ENCODE measurements at places on chromosomes 3 and 15.

DNA sequence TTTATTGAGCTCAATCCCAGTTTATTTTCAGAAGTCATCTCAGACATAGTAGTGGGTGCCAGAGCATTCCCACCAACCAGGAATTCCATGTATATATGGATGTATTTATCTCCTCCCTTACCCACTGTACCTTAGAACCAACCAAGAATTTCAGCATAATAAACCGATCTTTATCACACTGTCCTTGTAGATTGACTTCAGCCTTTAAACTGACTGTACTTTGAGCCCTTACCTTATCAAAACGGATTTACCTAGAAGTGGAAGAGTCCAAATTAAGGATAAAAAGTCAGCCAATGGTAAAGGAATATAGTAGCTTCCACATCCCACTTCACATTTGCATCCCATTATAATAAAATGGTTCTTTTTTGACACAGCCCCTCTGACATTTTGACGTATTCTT lies 37.9 kb downstream of the GATM start:
- DNase-seq = no peak

- DNase-seq = no peak
Measured at GRCh38 chr3:101689286-101689685, 2.8 kb upstream of the RPL24 start.

GRCh38 chr15:76963596-76963995 lies 31.3 kb upstream of the PSTPIP1 start:
- peak; percentile 45 for DNase-seq

DNA sequence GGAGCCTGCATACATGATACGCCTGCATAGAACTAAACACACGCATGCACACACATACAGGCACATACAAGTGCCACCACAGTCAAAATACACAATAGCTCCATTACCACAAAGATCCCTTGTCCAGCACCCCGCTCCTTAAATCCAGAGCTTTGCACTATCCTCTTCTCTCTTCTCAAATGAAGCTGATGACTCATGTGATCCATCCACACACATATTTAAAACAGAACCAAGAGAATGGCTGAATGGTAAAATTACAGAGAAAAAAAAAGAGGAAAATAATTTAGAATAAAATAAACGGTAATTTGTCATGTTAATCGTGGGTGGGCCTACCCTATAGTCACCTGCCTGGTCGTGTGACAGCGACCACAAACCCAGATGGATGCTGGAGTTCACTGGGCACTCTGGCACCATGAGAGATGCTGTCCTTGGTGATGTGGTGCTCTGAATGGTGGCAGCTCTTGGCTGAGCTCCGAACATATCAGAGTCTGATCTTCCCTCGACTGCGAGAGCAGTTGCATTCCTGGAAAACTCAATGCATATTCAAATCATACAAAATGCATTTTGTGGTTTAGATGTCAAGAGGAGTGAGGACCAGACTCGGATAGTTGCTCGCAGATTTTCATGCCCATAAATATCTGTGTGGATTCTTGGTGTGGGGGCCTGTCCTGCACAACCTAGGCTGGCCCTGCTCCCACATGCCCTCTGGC lies 8.9 kb downstream of the IQSEC1 start:
- DNase-seq = no peak

DNA sequence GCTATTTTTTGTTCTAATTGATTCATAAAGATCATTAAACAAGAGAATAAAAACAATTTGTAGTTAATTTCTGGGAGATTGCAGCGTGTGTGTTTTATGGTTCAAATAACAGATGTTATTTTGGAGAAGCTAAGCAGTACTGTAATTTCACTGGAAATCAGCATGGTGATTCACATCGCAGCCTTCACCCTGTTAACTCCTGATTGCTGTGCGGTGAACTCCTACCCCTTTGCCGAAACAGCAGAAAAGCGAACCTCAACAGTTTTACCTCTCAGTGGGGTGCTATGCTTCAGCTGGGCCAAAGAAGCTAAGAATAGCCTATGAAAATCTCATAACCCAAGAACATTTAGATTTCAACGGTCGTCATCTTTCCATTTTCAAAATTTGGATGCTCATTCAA lies 441.5 kb upstream of the RARB start:
- no peak for DNase-seq

DNA sequence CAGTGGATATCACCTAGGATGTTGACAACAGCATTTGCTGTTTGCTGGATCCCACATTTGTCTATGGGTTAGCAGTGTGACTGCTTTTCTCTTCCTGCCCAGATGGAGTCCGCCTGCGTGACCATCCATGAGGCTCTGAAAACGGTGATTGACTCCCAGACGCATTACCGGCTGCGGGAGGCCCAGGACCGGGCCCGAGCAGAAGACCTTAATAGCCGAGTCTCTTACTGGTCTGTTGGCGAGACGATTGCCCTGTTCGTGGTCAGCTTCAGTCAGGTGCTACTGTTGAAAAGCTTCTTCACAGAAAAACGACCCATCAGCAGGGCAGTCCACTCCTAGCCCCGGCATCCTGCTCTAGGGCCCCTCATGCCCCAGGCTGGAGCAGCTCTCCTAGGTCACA lies 11.0 kb downstream of the TMED3 start:
- DNase-seq = no peak

DNA sequence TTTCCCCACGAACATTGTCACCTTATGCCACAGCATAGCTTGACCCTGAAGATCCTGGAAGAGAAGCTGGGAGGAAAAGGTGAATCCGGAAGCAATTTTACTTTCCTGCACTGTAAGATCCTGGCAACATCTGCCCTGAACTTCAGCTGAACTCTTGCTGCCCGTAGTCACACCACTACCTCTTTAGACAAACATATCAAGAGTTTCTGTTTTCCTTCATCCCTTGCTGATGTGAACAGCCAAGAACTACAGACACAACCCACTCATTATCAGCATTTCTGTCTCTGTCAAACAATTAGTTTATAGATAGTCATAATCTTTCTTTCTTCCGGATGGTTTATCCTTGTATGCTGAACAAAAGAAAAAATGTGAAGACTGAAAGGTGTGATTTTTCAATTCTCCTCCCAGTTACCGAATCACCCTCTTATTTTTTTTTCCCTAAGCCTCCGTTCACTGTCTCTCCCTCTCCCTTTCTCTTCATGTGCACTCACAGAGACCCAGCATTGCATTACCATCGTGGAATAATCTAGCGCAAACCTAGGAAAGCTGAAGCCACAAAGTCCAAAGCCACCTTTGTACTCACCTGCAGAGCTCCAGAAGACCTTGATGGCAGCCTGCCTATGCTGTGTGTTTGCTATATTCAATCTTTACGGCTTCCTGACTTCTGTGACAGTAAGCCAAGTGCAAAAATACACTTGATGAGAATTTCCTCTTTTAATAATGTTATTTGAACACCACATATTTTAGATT lies 229.2 kb downstream of the CDIN1 start:
- no peak for DNase-seq

DNA sequence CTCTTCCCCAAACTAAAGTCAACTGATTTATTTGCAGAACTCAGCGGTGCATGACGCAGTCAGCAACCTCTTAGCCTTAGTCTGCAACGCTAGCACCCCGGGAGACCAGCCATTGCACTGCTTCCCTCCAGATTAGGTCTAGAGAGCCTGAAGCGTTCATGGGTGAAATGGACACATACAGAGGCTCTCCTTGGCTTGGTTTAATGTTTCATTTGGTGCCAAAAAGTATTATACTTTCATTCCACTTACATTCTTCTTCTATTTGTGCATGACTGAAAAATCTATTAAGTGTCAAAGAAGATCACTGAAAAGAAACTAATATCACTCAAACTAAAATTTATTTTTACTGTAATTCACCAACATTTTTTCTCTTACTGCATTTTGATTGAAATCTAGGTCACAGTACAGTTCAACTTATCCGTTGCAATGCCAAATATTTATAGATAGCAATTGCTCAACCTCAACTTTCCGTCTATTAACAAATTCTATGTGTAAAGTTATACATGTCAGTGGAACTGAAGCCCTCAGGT lies 116.2 kb downstream of the ROBO1 start:
- DNase-seq = no peak

DNA sequence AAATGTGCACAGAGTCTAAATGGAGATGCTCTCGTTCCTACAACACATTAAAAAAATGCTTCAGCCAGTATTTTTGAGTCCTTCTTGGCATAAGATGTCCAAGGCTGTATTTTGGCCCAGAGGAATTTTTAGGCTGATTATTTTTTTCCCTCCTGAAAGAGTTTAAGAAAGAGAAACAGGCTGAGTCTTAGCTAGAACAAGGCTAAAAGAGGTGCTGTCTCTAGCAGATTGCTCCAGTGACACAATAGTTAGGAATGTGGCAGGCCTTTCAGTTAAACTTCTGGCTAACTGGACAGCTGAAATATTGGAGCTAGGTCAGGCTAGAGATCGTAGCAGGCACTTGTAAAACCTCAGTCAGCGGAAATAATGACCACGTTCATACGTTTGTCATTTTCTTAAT lies 271.4 kb upstream of the RARB start:
- peak; percentile 55 for DNase-seq
